ENCODE measurements at places on chromosomes 6 and 20. TPM values are rescaled to one million over a fixed set of nuclear protein-coding genes. Genes with fewer than 3 reads are reported as not detected.

The LGSN gene
- not detected for total RNA-seq

DNA sequence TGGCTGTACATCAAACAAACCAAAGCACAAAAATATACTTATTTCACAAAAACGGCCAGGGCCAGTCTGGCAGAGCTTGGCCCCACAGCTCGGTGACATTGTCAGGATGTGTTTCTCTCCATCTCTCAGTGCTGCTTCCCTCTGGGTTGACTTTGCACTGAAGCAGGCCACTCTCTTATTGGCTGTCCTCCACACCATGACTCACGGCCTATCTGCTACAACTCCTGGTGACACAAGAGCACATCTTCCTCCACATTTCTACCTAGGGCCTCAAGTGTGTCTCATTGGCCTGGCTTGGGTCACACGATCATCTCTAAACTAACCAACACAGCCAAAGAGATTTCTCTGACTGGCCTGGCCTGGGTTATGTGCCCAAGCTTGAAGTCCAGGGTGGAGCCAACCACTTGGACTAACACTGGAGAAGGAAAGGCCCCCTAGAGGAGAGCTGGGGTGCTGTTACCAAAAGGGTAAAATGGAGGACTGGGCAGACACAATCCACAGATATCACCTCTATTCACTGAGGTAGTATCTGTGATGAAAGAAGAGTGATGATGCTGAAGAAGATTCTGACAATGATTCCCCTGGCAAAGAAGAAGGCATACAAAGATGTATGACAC, 159.8 kb upstream of the TSHZ2 start:
- no peaks in the 10 kb centered on the region for H3K36me3 ChIP-seq
- H3K27me3 ChIP-seq = peaks cover 8% of the 10 kb centered on the region
- no peak overlapping the region for H3K27ac ChIP-seq
- H3K4me1 ChIP-seq = no peaks in the 10 kb centered on the region

- no peaks in the 10 kb centered on the region for H3K27me3 ChIP-seq
- no peak overlapping the region for H3K4me3 ChIP-seq
- no peak overlapping the region for H3K27ac ChIP-seq
- DNase-seq = no peak
- H3K36me3 ChIP-seq = peaks cover 18% of the 10 kb centered on the region
- H3K4me1 ChIP-seq = peaks cover 69% of the 10 kb centered on the region
Observed at GRCh38 chr6:25012657-25013056, 76.9 kb upstream of the RIPOR2 start.

DNA sequence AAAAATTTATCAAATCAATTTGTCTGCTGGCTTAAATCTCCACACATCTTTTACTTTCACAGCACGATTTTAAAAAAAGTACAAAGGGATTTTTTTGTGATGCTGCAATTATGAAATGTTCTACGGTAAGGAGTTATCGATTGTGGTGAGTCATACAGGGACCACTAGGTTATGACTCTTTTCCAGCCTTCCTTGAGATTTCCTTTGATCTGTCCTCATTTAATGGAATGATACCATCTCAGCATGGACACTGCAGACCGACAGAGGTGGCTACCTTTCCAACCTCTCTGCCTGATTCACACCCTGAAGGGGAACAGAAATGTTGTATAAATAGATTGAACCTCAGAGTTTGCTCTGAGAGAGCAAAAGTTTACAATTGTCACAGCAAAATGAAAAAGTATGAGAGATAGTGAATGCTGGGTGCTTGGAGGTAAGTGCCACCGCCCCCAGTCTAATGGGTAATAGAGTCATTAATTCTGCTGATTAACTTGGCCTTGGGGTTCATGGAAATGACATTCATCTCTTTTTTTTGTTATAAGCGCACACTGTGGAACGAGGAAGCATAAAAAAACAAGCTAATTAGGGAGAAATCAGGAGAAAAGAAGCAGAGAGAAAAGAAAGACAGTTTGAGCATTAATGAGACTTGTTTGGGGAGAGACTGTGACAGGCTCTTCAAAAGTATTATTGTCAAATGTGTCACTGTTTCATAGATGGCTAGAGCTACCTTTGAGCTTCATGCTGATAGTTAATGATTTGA, 306.0 kb downstream of the RNF144B start:
- DNase-seq = no peak
- no peaks in the 10 kb centered on the region for H3K36me3 ChIP-seq
- no peak overlapping the region for H3K4me3 ChIP-seq
- H3K27ac ChIP-seq = no peak overlapping the region
- no peaks in the 10 kb centered on the region for H3K27me3 ChIP-seq

GRCh38 chr20:30506100-30506499, 751.4 kb upstream of the DEFB115 start:
- no peak overlapping the region for H3K4me3 ChIP-seq
- H3K27ac ChIP-seq = no peak overlapping the region
- H3K27me3 ChIP-seq = no peaks in the 10 kb centered on the region

DNA sequence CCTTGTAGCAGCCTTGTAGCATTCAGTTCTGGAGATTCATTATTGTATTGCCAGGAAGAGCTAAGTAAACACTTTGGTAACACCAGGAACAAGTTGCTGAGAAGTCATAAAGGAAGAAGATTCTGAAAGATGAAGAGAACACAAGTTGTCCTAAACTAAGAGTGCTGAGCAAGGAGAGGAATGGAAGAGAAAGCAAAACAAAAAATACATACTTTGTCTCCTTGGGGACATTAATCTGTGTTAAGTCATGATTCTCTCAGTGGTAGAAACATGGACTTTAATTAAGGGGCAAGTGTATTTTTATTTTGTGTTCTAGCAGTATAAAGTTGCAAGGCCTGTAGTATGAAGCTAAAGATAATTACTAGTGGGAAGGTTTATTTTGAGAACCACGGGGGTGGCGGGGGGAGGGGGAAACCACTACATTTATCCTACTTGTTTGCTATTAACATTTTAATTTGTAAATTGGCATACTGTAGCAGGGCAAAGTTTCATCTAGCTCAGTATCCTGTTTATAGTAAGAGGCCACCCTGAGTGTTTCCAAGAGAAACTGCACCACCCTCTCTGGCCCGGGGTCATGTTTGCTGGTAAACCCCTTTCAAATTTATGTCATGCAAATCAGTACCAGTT, 463.0 kb downstream of the CDKAL1 start:
- peaks cover 18% of the 10 kb centered on the region for H3K36me3 ChIP-seq
- DNase-seq = no peak
- H3K4me1 ChIP-seq = no peaks in the 10 kb centered on the region
- no peak overlapping the region for H3K27ac ChIP-seq
- no peak overlapping the region for H3K4me3 ChIP-seq

- no peak overlapping the region for H3K27ac ChIP-seq
- peaks cover 82% of the 10 kb centered on the region for H3K4me1 ChIP-seq
- H3K36me3 ChIP-seq = peaks cover 55% of the 10 kb centered on the region
- DNase-seq = no peak
- no peaks in the 10 kb centered on the region for H3K27me3 ChIP-seq
Observed at GRCh38 chr6:35677456-35677855, 11.3 kb downstream of the FKBP5 start.

Measured in activated CD4-positive, alpha-beta T cell treated with anti-CD3 and anti-CD28 coated beads, Interleukin-2, amount 10 ng/mL, durations not matched to agents 7 days and 5 days (primary cell).